ENCODE measurements at places on chromosomes 5 and 9.

DNA sequence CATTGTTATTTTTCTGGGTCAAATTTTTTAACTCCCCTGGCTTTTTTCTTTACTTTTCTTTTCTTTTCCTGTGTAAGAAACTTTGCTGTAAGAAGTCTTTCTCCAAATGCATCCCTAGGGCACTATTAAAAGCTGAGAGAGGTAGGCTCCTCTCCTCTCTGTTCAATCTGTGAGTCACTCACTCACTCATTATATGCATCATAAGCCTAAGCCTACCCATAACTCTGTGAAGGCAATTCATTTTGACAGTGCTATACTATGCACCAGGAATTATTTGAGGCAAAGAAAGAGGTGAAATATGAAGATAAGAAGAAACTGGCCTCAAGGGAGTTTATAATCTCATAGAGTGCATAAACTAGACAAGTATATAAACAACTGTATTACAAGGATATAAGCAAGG is 67.9 kb upstream of the PRR16 start:
- DNase-seq, result no peak

DNA sequence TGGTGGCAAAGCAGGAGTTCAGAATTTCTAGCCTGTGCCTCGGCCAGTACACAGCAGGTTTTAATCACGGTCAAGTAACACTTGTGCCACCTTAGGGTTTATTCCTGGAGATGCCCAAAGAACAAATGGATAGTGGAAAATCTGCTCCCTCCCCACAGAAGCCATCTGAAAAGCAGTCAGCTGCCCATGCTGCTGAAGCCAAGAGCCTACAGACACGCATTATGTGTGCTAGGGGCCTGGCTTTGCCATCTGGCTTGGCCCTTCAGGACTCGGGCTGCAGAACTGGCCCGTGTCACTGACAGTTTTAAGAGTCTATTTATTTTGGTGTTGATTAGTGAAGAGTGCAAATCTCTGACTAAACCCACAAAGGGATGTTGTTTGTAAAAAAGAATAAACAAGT is 11.1 kb downstream of the ARSB start:
- DNase-seq, result no peak

DNA sequence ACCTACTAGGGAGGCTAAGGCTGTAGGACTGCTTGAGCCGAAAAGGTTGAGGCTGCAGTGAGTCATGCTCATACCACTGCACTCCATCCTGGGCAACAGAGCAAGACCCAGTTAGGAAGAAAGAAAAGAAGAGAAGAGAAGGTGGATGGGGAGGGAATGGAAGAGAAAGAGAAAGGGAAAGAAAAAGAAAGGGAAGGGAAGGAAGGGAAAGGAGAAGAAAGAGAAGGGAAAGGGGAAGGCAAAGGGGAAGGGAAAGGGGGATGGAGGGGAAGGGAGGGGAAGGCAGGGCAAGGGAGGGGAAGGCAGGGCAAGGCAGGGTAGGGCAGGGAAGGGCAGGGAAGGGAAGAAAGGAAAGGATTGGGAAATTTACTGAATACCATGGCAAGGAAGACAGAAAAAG is 157.0 kb downstream of the ACTL7B start:
- DNase-seq, result no peak

GRCh38 chr5:6761333-6761732 is 48.1 kb downstream of the TENT4A start:
- DNase-seq, result no peak

DNA sequence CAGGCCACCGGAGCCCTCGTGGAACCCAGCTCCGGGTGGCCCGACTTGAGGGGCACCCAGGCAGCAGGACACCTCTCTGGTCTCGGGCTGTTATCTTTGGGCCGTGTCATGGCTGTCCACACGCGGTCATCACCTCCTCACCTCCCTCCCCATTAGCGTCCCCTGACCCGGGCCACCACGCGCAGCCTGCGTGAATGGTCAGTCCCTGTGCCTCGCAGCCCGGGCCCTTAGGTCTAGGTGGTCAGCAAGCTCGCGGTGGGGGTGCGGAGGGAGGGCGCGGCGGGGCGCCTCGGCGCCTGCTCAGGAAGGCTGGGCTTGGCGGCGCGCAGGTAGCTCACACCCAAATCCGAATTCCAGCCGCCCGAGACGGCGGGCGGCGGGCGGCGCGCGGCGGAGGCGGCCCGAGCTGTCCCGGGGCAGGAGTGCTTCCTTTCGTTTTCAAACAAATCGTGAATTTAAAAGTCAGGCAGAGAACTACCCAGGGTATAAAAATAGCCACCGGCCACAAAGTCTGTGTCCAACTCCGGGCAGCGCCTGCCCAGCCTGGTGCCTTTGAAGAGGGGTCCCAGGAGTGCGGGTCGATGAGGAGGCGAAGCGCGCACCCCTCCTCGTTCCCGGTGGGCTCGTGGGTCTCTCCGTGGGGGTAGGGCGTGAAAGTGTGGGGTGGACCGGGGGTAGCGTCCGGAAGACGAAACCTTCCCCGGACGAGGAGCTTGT is 1.0 kb upstream of the RXRA start:
- DNase-seq, result peak; percentile 37

DNA sequence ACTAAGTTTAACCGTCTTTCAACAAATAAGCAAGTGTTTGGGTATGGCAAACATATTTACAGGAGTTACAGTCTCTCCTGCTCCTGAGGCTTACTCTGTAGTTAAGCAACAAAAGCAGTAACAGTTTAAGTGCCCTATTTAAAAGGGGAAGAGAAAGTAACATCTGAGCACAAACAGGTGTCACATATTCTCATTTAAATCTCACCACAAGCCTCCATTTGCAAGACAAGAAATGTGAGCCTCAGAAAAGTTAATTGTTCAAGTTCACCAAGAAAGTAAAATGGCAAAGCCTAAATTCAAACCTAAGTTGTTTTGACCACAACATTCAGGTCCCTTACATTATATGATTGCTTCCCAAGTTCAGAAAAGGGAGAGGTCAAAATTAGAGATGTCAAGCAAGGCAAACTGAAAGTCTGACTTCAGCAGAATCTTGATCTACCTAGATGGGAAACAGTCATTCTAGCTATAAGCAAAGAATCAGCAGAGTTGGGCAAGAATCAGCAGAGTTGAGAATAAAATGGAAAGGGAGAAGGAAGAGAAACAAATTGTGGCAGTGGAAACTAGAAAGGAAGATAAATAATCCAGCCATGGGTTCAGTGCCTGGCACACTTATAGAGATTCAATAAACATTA is 93.4 kb downstream of the STRBP start:
- no peak for DNase-seq

DNA sequence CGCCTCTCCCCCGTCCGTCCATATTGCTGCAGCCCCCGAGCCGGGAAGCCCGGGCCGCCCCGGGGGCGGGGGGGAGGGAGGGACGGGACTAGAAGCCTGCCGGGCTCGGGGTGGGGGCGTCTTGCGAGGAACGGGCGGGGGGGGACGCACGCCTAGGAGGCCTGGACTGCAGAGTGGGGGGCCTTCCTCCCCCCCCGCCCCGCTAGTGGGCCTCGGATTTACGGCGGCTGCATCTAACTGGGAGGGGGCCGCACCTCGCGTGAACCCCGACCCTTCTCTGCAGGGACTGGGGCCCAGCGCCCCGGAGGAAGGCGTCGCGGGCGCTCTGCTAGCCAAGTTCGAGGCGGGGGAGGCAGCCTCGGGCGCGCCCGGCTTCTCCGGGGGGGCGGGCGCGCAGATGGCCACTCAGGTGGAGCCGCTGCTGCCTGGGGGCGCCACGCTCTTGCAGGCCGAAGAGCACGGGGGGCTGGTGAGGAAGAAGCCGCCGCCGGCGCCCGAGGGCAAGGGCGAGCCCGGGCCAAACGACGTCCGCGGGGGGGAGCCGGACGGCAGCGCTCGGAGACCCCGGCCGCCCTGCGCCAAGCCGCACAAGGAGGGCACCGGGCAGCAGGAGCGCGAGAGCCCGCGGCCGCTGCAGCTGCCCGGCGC is at the start of gene LARP1:
LARP1 (plus strand) TSS at position 17 of the 648 bp plus-strand sequence; CDS start at position 398, 381 bp downstream.
- no peak for DNase-seq

DNA sequence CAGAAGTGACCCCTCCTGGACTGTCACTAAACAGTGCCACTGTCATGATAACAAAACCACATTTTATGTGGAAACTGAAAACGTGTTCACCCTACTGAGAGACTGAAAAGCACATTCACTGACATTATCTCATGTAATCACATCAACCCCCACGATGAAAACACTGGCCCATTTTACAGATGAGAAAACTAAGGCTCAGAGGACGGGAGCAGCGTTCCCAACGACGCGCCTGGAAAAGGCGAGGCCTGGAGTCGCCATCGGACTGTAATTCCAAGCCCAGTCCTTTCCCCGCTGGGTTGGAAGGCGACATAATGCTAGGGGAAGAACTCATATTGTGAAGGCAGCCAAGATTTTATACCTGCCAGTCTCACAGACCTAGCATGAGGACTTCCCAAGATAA is 140.0 kb downstream of the ADAMTS2 start:
- DNase-seq, result no peak

- no peak for DNase-seq
These were observed 141.0 kb downstream of the MEF2C start for GRCh38 chr5:88741964-88742363.

DNA sequence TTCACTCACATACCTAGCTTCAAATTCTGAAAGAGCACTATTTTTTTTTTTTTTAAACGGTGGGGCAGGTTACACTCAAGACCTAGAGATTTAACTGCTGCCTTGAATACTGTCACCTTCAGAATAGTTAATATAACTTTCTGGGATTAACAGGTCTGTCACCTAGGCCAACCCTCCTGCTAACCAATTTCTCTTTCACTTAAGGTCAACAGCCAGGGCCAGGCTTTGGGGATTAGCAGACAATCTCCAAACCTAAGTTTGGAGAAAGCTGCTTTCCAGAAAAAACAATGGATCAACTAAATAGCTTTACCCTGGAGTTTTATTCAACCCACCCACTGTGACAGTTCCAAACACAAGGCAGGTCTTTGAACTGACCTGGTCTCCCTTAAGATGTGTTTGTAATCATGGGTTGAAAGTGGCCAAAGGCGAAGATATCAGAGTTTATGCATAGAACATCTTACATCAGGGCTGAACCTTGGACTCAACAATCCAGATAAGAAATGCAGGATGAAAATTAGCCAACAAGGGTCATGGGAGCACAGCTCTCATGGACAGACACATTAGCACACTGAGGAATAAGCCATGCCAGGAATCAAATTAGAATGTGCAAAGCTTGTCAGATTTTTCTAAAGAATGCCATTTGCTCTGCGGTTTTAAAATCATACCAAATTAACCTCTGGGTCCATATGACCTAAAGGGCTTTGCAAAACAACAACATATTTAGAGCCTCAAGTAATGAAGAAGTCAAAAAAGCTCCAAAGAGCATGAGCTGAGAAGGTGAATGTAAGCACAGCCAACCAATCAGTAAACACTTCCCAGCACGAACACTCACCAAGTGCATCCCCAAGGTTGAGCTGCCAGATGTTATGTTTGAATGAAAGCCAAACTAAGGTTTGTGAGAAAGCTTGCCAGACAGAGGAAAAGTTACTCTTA is 538.5 kb upstream of the DMAC1 start:
- no peak for DNase-seq

DNA sequence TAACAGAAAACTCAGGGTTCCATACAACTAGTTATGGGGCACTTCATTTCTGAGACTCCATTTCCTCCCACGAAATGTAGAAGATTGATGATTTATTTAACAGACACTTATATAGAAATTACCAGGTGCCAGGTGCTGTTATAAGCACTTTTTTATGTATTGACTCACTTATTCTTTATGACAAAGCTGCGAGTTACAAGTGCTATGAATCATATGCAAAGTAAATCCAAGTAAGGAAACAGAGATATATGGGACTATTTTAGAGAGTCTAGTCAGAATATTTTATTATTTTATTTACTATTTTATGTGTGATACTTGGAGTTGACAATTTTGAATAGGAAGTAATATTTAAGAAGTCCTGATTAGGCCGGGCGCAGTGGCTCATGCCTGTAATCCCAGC is 822.8 kb upstream of the C9orf72 start:
- no peak for DNase-seq

DNA sequence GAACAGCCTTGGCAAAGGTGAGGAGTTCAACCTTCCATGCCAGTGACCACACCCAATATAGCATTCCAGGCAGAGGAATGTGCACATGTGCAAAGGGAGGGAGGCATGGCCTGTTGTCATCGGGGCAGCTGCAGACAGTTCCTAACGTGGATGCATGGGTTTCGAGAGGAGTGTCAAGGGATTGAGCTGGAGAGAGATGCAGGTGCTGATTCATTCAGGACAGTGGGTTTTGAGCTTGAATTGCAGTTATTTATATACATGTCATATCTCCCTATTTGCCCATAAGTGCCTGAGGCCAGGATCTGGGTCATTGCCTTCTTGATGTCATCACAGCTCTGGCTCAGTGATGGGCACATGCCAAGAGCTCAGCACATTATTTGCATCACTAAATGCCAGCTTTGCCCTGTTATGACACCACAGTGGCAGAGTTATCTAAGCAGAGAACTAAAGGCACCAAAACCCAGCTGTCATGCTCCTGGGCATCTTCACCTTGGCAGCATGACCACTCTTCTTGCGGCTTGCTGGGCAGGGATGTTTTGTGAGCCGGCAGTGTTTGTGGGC is 278.0 kb downstream of the NTRK2 start:
- no peak for DNase-seq

GRCh38 chr5:76813982-76814562 is 4.8 kb upstream of the F2RL1 start:
- no peak for DNase-seq

- DNase-seq, result no peak
These were observed 8.0 kb upstream of the INIP start for GRCh38 chr9:112725961-112726360.

DNA sequence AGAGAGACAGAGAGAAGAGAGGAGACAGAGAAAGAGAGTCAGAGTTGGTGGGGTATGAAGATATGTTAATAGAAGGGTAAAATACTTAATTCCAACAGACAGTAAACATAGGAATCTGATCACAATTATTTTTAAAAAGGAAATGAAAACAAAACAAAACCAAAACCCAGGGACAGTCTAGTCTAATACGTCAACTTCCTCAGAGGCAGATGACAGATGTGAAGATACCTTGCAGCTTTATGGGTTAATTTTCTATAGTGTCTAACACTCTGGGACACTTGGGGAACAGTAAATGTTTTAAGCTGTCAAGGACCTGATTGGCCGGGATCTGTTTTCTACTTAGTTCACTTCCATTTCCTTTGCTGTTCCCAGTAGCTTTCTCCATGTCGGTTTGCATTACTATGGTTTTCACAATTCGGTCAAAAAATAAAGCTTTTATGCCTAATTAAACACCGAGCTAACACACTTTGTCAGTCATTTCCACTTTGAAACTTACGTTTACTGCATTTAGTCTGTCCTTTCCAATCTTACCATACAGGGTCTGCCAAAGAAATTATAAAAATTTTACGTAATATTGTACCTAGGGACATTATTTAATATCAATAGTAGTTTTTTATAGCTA is 216.5 kb downstream of the MCTP1 start:
- DNase-seq, result no peak

GRCh38 chr5:40404613-40405012 is 275.1 kb upstream of the PTGER4 start:
- peak; percentile 76 for DNase-seq

DNA sequence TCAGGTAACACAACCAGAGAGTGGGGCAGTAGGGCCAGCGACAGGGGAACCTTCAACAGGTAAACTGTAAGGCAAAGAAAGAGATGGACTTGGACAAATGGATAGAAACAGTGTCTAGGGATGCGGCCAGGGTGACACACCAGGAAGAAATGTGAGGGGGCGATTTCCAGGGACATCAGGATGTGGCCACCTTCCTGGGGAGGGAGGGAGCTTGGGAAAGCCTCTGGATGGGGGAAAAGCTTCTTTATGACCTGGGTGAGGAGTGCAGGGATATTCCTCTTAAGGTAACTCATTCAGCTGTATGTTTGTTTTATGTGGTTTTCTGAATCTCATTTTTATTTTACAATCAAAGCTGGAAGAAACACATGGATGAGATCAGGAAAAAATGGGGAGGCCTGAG is 11.9 kb upstream of the NXNL2 start:
- no peak for DNase-seq

Measured in CD14-positive monocyte (primary cell).